NCI-H748 treated with DMSO at 0.1 percent for 48 hours (cell line): ENCODE measurements at places on chromosomes 6 and 20.

GRCh38 chr6:144119376-144119775, 24.0 kb upstream of the SF3B5 start:
- no peak for DNase-seq

GRCh38 chr6:116405652-116406356, 35.1 kb downstream of the DSE start:
- DNase-seq, result no peak

DNA sequence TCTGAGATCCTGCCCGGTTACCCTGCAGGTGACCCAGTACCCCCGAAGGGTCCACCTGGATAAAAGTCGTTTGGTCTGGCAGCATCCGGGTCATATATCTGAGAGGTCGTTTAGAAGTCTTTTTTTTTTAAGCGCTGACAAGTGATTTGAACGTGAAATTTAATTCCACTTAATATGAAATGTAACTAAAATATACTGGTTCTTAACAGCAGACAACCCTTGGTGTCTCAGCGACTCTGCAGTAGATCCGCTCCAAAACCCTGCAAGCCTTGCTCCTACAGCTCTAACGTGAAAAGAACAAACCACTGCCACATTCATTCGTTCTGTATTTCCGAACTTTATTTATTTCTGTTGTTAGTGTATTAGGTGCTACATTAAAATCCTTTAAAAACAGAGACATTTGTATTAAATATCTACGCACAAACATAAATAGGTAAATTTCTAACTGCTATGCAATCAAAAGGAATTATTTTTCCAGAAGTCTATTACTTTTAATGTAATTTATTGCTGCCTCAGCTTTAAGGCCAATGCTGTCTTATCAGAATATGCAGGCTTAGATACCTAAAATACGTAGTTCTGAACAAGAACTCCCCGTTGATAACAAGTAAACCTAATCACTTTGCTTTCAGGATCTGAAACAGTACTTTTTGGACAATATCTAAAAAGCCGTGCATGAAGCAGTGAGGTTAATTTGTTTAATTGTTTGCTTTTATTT, 33.5 kb upstream of the TCF21 start:
- DNase-seq, result no peak

- no peak for DNase-seq
Observed at GRCh38 chr20:12687476-12687875, 321.3 kb upstream of the SPTLC3 start.

GRCh38 chr20:20024942-20025341, 7.8 kb downstream of the NAA20 start:
- DNase-seq, result no peak

GRCh38 chr20:1841554-1842140, 53.6 kb upstream of the SIRPA start:
- no peak for DNase-seq

- DNase-seq, result no peak
Observed at GRCh38 chr6:83536034-83536646, 23.8 kb downstream of the PRSS35 start.

GRCh38 chr20:43022568-43022967, 167.1 kb downstream of the PTPRT start:
- DNase-seq, result no peak

DNA sequence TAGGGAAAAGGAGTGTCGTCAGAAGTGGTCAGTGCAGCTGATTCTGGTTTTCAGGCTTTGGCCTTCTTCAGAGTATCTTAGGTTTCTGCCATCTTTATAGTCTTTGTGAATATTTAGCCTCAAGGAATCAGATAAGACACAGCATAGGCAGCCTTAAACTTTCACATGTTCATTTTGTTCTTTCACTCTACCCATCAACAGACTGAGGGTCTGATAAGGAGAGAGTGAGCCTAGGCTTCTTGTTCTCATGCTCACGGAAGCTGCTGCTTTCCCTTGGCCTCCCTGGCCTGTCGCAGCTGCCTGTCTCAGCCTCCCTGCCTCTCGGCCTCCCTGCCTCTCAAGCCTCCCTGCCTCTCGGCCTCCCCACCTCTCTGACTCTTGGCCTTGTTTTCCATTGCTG, 20.1 kb downstream of the RTF2 start:
- DNase-seq, result no peak

DNA sequence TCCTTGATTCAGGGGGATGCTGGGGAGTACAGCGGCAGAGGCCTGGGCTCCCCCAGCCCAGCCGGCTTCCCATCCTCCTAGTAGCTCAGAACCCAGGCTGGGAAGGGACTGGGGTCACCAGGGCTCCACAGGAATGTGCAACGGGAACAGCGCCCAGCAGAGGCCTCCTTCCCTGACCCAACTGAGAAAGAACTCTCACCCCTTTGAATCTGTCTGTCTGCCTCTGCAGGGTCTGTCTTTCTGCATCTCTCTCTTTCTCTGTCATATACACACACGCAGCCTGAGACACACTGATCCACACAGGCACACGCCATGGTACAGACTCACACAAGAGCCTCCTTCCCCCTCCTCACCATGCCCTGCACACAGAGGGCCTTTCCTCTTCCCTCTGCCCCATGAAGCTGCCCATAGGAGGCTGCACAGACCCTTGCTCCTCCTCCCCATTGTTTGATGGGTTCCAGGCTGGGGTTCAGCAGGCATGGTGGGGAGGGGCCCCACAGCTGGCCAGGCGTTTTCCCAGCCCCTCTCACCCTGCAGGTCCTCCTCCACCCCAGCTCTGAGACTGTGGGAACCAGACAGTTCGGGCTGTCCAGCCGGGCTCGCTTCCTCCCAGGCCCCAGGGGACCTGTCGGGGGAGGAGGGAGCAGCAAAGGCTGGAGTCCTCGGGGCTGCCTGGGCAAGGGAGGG, 2.8 kb downstream of the FOXS1 start:
- DNase-seq, result no peak

DNA sequence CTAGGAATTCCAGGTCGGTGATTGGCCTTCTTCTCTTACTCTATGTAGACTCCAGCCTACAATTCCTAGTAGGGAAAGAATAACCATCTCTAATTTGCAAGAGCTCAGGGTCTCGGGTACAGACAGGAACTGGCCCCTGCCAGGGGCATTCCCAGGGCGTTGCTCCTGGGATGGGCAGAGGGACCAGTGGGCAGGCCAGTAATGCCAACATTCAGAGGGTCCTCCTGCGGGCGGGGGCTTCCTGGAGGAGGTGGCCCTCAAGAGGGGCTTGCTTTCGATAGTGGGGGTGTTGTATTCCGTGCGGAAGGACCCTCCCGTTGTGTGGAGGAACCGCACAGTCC, 129.8 kb upstream of the PRND start:
- no peak for DNase-seq

DNA sequence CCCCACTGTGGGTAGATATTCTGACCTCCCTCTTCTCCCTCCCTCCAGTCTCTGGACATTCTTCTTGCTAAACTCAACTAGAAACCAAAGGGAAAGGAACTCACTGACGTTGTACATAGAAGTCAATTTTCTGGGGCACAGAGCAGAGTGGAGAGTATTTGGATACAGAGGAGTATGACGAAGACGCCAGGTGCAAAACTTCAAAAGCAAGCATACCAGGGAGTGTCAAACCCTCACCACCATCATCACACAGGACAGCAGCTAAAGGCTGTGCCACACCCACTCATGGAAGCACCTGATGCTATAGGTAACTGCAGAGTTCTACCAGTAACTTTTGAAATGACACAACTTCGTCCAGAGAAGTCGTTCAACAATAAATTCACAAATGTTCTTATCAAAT, 64.8 kb downstream of the FYN start:
- no peak for DNase-seq

DNA sequence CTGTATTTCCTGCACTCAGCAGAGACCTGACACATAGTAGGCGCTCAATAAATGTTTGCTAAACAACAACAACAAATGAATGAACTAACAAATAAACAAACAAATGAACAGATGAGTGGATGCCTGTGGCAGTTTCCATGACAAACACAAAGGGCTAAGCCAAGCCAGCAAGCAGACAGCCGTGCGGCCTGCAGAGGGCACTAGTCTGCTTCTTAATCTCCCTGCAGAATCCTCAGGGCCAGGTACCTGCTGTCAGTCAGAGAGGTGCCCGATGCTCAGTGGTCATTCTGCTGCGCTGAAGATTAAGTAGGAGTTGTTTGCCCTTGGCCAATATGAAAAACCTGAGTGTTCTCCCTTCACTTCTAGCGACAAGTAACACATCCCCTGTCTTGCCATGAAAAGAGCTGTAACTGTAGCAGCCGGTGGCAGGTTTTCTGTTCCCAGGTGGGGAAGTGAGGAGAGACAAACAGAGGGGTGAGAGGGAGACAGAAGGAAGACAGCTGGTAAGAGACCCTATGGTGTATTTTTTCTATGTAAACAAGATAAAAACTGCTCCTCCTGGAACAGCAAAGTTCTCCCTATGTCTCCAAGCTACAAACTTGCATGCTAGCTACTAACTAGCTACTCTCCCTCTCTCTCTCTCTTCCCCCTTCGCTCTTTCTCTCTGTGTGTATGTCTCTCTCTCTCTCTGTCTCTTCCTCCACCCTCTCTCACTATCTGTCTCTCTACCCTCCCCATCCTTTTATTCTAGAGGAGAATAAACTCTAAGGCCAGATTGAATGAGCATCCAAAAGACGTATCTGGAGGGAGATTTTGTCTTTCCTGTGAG, at the start of gene MC3R:
Gene MC3R, plus strand, starts transcription at position 779 of the 829 bp plus-strand sequence. CDS start 112 bp downstream, outside the sequence.
- peak; percentile 4 for DNase-seq

DNA sequence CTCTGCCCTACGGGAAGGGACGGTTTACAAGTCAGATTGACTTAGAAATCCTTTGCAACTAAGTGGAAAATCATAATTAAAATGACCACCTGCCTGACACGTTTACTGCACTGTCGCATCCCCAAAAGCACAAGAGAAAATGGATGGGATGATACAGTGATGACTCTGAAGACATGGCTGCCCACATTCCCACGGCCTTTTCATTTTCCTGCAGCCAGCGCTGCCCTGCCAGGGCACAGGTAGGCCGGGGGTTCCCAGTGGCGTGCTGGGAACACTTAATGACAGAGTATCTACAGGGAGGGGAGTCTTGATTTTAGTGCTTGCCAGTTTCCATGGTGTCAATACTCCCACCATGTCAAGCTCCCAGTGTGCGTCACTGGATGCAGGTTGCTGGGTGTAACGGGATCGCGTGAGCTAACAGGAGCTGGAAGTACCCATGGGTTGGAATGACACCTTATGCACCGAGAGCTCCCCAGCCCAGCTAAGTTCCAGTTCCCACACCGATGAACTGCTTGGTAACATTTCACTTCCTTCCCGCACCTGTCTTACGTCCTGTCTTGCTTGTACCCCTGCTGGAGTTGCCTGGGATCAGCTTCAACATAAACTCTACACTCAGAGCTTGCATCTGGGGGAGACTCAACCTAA, 129.0 kb downstream of the ANKRD60 start:
- DNase-seq, result no peak

DNA sequence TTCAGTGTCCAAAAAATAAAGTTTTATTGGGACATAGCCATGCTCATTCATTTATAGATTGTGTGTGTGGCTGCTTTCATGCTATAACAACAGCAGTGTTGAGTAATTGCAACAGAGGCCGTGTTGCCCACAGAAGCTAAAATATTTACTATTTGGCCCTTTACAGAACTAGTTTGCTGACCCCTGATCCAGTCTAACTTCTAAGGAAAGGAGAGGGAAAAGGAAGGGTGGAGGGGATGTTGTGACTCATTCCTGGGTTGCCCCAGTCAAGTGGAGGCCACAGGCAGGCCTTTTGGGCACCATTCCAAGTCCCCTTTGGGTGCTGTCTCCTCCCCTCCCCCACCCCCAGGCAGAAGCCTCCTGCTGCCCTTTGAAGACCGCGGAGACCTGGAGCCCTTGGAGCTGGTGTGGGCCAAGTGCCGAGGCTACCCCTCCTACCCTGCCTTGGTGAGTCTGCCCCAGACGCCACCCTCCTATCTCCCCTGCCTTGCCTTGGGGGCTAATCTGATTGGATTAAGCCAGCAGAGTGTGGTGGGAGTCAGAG, 28.4 kb downstream of the BRPF3 start:
- DNase-seq, result no peak

DNA sequence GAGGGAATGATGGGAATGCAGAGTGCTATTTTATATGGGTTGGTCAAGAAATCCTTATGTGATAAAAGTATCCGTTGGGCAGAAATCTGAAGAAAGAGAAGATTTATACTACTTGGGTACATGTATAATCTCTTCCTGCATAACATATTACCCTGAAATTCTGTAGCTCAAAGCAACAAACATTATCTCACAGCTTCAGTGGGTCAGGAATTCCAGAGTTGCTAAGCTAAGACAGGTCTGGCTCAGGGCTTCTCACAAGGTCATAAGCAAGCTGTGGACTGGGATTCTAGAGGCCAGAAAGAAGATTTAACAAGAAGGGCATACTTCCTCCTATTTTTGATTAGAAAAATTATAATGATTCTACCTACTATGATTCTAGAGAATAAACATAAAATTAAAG, 172.5 kb upstream of the THEMIS start:
- no peak for DNase-seq

GRCh38 chr6:14622085-14622484, 504.5 kb downstream of the CD83 start:
- no peak for DNase-seq

GRCh38 chr6:53284901-53285300, 63.8 kb downstream of the ELOVL5 start:
- DNase-seq, result no peak

DNA sequence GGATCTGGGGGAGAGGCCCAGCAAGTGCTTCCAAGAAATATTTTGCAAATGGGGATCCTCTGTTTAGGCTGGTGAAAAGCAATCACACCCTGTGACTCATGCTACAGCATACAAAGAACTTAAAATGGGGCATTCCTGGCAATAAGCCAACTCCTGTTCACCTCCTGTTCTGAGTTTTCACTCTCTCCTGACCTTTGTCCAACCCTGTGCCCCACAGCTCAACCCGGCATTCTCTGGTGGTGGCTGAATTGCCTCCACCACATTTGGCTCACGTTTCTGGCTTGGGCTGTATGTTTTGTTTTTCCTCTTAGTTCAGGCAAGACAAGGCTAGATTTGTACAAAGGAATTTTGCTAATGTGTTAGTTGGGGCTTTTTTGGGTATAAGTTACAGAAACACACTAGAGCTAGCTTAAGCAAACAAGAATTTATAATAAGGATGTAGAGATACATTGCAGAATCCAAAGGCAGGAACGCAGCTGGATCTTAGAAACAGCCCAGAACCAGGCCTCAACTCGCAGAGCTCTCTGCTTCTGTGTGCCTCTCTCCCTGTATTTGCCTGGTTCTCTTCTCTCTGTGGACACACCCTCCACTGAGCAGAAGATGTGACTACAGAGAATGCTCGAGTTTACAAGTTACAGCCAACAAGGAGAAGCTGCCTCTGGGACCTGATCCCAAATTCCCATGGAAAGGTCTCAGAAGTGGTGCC, 9.4 kb downstream of the ABCC10 start:
- no peak for DNase-seq

GRCh38 chr6:118660218-118660569, 8.8 kb upstream of the CEP85L start:
- DNase-seq, result peak; percentile 85
